ENCODE measurements at places on chromosomes 3 and 15.

DNA sequence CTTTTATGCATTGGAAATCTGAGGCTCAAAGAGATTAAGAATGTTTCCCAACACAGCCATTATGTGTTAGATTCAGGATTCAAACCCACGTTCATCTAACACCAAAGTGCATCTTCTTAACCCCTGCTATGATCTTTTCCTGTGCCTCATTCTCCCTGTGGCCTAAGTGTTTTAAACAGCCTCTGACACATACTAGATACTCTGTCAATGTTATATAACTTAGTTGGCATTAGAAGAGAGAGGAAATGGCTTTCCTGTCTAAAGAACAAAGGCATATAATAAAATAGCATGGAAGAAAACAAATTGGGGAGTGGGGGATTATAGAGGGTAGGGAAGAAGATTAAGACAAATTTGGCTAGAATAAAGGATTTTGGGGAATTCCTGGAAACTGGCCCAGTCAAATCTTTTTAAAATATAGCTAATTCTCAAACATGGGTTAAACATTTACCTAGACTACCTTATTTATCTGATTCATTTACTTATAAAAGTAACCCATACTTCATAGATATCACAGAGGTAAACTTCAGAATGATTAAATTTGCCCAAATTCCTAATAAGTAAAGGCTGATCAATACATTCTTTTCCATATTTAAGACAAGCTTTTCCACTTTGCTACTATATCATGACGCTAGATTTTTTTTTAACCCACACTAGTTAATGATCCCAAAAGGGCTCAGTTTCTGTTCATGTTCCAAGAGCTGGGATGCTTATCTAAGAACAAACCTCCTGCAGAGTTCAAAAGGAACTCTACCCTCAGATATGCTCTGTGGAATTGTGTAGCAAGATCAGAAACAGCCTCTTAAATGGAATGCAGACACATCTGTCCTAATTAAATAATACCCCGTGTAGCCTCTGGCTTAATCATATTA lies 122.9 kb upstream of the PTPRG start:
- no peak for DNase-seq

GRCh38 chr3:116087426-116087825 lies 357.9 kb downstream of the LSAMP start:
- no peak for DNase-seq

DNA sequence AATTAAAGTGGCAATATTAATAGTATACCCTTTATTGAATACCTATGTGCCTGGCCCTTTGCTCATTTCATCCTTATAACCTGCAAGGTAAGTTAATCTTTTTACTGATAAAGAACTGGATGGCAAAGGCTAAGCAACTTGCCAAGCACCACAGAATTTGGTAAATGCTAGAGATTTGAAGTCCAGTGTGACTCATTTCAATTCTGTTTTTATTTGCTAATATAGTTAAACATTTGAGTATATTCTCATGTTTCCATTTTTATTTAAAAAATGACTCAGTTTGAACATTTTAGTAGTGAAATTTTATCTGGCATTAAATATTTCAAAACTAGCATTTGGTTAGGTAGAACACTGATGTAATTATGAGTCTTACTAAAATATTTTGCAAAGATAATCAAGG lies 11.3 kb downstream of the PFN2 start:
- no peak for DNase-seq

GRCh38 chr3:150469031-150469930 lies 61.2 kb downstream of the TSC22D2 start:
- DNase-seq = no peak

- no peak for DNase-seq
Measured at GRCh38 chr3:184257083-184257915, 4.1 kb downstream of the CAMK2N2 start.

- DNase-seq = no peak
Measured at GRCh38 chr3:248864-249520, 52.4 kb downstream of the CHL1 start.

GRCh38 chr3:60445446-60445845 lies 805.8 kb downstream of the FHIT start:
- no peak for DNase-seq

GRCh38 chr3:153343988-153344782 lies 182.2 kb downstream of the RAP2B start:
- no peak for DNase-seq

DNA sequence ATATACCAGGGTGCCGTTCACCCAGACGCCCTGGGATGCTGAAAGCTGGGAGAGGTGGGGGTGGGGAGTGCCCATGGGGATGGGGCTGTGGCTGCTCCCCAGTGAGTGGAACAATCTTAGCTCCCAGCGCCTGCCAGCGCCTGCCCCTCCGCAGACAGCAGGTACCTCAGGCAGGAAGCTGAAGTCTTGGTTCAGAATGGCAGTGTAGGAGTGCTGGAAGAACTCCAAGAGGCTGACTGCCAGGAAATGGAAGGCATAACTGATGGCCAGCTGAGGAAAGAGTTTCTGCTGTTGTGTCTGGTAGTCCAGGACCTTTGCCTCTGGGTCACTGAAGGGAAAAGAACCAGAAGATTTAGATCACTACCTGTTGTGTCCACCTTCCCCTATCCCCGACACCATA lies 8.4 kb downstream of the ACOX2 start:
- no peak for DNase-seq

GRCh38 chr3:4741404-4742307 lies 237.6 kb upstream of the BHLHE40 start:
- no peak for DNase-seq

DNA sequence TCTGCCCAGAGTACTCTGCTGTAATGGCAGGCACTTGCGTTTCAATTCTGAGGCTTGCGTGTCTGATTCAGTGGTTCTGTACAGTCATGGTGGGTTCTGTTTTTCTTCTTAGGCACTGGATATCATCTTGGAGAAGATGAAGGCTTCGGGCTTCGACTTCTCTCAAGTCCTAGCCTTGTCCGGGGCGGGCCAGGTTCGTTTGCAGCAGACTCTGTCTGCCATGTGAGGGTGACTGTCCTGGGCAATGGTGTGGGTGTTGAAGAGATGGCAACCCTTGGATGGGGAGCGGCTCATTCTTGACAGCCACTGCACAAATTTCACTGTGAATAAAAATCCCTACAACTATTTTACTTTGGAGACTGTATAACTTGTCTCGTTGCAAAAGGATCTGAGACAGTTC lies 16.2 kb downstream of the XYLB start:
- DNase-seq = no peak

DNA sequence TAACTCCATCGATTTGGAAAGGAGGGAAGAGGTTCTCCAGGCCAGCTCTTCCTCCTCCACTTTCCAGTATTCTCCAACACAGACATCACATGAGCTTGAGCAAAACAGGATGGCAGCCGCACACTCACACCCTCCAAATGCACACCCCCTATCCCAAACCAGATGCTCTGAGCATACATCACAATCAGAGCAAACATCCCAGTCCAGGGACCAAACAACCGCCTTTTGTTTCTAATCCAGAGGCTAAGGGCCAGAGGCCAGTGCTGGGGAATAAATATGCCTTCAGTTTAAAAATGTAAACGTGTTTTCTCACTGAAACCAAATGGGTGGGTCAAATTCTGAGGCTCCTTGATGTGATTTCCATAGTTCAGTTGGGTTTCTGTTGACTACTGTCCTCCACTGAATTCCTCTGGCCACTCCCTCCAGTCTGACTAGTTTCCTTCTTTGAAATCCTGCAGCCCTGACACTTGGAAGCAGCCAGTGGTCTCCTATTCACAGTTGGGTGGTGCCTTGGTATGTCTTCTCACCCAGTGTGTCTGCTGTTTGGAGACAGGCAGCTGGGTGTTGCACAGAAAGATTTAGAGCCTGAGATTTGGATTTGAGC lies 19.2 kb upstream of the MFGE8 start:
- DNase-seq = no peak

DNA sequence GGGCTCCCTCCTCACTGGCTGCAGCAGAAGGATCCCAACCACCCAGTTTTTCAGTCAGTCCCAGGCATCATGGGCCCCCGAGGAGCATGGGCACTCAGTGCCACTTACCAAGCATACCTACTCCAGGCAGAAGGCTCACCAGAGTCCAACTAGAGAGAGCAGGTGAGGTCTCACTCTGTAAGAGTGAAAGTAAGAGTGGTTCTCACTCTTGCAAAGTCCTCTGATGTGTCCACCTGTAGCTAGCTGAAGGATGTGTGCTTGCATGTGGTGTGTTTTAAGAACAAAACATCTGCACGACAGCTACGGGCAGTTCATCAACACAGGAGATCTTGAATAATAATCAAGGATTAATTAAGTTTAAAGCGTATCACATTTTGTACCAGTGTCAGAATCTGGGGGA lies 49.7 kb downstream of the CCK start:
- no peak for DNase-seq

DNA sequence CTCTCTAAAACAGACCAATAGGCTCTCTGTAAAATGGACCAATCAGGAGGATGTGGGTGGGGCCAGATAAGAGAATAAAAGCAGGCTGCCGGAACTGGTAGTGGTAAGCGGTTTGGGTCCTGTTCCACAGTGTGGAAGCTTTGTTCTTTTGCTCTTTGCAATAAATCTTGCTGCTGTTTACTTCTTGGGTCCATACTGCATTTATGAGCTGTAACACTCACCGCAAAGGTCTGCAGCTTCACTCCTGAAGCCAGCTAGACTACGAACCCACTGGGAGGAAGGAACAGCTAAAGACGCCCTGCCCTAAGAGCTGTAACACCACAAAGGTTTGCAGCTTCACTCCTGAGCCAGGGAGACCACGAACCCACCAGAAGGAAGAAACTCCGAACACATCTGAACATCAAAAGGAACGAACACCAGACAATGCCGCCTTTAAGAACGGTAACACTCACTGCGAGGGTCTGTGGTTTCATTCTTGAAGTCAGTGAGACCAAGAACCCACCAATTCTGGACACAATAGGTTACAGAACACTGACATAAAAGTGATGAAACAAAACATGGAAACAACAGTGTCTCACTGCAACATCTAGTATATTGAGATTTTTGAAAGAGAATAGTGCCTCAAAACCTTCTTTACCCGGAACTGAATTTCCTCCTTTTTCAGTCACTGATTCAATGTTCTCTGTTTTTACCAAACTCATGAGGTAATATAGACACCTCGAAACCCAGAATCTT lies 28.8 kb upstream of the PLSCR2 start:
- no peak for DNase-seq

DNA sequence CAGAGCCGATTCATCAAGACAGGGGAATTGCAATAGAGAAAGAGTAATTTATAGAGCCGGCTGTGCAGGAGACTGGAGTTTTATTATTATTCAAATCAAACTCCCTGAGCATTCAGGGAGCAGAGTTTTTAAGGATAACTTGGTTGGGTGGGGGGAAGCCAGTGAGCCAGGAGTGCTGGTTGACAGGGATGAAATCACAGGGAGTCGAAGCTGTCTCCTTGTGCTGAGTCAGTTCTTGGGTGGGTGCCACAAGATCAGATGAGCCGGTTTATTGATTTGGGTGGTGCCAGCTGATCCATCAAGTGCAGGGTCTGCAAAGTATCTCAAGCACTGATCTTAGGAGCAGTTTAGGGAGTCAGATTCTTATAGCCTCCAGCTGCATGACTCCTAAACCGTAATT lies 95.4 kb upstream of the CCDC80 start:
- no peak for DNase-seq

DNA sequence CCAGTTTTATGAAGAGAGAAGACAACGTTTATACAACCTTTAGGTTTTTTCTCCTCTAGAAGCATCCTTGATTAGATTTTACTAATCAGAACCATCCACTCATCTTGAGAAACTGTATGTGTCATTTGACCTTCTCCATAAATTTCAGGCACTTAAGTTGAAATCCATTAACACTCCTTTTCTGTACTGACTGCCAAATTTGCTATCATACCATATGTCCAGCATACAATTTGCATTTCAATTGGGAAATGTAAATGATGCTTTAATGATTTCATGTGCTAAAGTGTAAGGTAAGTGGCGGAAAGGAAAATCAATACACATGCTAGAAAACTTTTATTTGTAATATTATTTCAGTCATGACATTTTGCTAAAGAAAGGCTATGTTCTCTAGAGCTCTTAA lies 731.6 kb downstream of the GBE1 start:
- no peak for DNase-seq

DNA sequence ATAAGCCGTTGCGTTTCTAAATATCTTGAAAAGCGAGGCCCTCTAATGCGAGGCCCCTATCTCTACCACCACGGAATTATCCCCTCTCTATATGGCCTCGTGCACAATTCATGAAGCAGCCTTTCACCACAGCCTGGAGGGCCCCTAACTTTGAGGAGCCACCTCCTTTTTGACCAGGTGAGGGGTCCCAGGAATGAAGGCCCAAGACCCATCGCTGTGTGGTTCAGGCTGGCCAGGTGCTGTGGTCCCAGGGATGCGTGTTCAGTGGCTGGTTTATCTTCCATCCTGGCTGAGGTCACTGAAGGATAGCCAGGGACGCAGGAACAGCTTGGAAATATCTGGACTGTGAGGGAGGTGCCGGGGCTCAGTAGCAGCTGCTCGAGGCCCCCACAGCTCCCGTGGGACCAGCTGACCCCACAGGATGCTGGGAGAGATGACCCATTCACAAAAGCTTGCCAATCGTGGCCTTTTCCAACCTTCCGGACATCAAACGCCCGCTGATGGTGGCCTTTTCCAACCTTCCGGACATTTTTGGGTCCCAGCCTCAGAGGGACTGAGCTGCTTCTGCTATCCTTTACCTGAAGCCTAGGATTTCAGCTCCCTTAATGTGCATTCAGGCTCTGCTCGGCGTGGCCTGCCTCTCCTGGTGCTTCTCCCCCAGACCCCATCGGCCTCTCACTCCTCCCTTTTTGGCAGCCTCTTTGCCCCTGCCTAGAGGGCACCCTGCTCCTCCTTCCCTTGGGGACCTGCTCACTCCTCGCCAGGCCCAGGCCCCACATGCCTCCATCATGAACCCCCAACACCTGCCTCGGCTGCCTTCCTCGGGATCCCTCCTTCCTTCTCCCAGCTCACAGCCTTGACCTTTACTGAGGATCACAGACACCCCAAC lies 140.9 kb downstream of the CHSY1 start:
- DNase-seq = no peak

DNA sequence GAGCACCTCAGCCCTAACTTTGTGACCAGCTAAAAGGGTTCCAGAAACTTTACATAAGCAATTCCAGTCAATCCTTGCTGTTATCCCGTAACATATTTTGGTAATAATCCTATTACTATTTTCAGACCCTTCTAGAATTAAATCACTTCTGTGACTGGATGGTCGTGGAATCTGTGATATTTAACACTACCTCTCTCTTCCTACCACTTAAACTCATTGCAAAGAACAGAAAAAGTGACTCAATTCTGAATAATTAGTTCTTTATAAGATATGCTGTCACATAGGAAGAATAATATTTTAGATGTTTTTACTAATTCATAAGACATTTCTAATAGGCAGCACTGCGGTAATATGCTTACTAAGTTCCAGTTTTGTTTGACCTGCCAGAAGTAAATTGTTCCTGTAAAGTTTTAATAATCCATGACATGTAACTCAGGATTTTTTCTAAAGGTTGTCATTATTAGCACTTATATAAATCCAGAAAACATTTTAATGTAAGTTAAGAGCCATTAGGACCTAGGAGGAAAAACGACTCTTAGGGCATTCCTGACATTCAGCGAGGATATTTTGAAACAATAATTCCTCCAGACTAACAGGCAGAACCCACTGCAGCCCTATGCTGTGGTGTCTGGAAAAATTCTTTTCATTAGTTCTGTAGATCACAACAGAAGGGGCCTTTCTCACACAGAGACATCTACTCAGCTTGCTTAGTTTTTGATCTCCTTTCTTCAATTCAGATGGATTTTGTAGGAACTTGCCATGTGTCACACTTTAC lies 113.3 kb upstream of the MBNL1 start:
- no peak for DNase-seq

Measured in NCI-H2081 treated with DMSO at 0.1 percent for 48 hours (cell line).